ENCODE measurements at places on chromosomes 1 and 21. TPM values are rescaled to one million over a fixed set of nuclear protein-coding genes. Genes with fewer than 3 reads are reported as not detected.

The BEND5 gene
- 16.0 TPM for total RNA-seq

The VSIG8 gene
- 0.31 TPM for total RNA-seq

The ATP6V1G3 gene
- not detected for total RNA-seq

The SYT14 gene
- total RNA-seq = 75.1 TPM

The KCNA10 gene
- not detected for total RNA-seq

The FAM3B gene
- not detected for total RNA-seq
